ENCODE measurements at places on chromosomes 1 and 21.

DNA sequence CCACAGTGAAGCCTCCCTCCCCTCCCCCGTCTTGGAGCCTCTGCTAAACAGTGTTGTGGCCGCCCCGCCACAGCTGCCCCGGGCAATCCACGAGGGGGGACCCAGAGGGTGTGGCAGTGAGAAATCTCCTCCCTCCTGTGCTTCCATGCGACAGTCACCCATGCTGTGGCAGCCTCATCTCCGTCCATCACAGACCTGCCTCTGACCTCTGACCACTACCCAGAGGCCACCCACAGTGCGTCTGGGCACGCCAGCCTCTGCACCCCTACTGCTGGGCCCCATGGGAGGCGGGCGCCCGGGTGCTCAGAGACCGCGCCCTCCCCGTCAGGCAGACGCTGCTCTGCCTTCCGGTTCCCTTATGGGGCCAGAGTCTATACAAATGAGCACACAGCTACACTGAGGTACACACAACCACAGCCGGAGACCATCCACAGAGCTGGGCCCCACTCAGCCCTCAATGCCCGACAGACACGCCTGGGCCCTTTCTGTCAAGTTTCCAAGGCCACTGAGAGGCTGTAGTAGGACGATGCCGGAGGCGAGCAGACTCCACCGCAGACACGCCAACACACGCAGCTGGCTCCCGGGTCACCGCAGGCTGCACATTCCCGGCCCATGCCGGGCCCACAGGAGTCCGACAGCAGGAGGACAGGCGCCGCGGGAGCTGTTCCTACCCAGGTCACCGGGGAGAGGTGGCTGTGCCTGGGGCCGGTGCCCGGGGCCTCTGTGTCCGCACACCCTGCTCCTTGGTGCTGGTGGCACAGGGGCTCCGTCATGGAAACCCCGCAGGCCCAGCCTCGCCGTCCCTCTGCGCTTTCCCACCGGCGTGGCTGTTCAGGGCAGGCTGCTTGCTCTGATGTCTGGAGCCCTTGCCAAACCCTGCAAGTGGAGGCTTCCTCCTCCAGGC lies 23.9 kb upstream of the TMEM52 start:
- DNase-seq, result no peak

- no peak for DNase-seq
These were observed 21.3 kb upstream of the SARS1 start for GRCh38 chr1:109192433-109192832.

DNA sequence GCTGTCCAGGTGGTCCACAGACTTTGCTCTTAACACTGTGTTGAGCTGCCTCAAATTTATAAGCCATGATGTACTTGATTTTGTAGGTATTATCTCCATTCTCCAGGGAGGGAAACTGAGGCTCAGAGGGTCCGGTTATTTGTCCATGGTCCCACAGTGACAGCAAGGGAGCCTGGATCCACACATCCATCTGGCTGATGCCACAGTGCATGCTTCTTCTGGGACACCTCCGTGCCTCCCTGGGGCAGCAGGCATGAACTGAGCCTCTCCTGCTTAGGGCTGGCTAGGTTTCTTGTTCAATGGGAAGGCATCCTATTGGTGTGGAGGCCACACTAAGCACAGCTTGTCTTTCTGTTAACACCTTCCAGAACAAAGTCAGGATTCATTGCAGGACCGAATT lies 317.3 kb downstream of the AJAP1 start:
- no peak for DNase-seq

DNA sequence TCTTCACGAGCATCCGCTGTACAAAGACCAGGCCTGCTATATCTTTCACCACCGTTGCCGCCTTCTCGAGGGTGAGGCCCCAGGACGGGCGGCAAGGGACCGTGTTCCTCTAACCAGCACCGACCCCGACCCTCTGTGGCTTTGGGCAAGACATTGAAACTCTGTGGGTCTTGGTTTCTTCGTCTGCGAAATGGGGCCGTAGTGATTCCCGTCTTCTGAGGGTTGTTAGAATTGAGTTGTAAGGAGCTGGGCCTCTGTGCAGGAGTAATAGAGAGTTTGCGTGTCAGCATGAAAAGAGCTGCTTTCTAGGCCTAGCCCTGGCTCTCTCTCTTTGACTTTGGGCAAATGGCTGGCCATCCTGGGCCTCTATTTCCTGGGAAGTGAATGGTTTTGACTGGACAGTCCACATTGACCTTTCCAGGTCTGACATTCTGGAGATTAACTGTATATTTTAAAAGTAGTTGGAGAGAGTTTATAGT lies 591 bp downstream of the MRPL37 start:
- no peak for DNase-seq

DNA sequence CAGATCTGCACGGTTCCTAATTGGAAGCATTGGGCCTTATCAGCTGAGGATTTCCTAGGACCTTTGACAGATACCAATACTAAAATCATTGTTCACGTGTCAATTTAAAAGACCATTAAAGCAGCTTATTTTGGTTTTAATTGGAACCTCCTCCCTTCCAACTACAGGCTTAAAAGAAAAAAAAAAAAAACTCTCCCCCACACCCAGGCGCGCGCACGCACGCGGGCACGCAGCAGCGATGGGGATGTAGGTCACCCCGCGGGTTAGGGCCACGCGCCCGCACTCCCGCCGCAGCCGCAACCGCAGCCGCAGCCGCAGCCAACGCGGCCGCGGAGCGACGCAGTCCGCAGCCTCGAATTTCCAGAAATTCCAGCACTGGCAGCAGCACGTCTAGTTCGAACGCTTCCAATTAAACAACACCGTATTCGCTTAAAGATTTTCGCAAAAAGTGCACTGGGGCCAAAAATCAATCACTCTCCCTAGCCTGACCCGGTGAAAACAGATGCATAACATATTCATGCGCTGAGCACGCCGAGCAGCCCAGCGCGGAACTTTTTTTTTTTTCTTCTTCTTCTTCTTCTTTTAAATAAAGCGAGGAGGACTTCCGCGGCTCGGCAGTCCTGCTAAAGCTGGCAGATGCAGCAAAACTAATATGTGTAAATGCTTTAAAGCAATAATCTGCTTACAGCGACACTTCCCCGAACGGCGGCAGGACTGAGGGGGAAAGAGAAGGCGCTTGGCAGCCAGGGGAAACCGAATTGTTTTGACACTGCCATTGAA lies 13.3 kb upstream of the BARHL2 start:
- DNase-seq, result no peak

DNA sequence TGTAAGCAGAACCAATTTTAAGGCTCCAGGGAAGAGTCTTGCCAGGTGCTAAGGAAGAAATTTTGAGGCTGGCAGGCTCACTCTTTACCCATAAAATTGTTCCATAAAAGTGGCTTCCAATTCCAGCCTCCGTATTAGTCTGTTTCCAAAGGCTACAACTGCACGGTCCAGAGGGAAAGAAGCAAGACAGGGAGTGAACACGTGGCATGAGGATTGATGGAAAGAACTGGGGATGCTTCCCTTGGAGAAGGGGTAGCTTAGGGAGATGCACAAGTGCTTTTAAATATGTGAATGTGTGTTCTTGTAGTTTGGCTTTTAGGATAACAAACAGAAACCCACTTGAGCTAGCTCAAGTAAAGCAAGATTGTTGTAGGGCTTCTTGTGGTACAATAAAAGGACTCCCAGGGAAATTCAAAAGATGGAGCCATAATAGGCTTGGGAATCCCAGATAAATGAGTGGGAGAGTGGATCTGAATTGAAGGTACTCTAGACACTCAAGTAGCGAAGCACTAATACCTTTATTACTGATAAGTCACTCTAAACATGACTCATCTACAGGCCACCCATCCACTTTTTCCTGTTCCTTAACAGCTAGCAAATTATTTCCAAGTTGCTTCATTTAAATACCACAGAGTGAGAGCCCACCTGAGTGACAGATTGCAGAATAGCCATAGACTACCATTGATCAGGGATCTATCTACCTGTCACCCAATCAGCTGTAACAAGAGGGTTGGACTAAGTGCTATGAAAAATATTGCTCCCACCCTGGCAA lies 34.8 kb upstream of the NPL start:
- no peak for DNase-seq

GRCh38 chr1:231387770-231388669 lies 34.1 kb downstream of the EGLN1 start:
- DNase-seq, result no peak

GRCh38 chr1:54866801-54867716 lies 19.9 kb downstream of the DHCR24 start:
- no peak for DNase-seq

- DNase-seq, result no peak
These were observed 70.3 kb downstream of the KIF1B start for GRCh38 chr1:10280439-10281350.

DNA sequence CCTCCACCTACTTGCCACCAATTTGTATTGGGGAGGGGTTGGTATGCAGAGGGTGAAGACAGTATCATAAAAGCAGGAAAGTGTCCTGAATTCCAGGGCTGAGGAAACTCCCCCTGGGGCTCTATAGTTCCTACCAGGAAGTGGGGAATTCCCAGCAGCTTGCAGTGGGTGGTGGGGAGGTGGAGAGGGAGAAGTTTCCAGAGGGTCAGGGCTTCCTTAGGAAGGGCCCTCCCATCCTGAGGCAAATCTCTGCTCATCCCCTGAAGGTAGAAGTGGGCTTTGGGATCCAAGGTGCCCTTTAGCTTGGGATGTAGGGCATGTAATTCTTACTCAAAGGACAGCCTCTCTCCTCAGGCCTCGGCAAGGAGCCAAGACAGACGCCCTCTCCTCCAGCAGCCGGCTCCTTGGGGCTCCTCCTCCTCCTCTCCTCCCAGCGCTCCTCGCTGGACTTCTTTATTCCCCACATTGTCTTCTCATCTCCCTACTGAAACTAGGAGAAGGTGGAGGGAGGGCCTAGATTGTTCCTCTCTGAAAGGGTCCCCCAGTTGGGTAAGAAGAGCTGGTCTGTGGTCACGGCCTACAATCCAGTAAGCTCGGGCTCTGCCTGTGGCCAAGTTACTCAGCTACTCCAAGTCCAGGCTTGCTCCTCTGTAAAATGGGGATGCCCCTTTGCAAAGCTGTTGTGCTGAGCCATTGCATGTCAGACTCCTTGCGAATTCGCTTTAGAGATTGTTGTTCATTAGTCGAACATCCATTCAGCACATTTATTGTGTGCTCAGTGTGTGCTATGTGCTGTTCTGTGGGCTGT lies 17.9 kb upstream of the CSF1 start:
- DNase-seq, result no peak

GRCh38 chr1:202291961-202292712 lies 49.6 kb downstream of the UBE2T start:
- DNase-seq, result no peak

- no peak for DNase-seq
These were observed 102.7 kb downstream of the RASAL2 start for GRCh38 chr1:178196631-178197030.

DNA sequence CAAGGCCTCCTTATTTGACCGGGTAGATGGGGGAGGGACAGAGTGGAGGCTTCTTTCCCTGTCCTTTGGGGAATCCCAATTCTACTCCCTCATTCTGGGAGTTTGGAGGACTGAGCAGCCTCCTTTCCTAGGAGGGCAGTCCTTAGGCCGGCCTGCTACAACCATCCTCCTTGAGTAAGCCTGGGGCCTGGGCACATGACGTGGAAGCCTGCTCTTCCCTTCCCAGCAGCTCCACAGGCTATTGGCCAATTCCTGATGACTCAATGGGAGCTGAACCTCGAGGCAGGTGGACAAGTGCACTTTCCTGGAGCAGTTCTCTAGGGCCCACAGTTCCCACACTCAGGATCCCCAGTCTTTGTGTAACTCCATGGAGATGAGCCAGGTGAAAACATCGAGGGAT lies 3.1 kb downstream of the KCNA10 start:
- no peak for DNase-seq

DNA sequence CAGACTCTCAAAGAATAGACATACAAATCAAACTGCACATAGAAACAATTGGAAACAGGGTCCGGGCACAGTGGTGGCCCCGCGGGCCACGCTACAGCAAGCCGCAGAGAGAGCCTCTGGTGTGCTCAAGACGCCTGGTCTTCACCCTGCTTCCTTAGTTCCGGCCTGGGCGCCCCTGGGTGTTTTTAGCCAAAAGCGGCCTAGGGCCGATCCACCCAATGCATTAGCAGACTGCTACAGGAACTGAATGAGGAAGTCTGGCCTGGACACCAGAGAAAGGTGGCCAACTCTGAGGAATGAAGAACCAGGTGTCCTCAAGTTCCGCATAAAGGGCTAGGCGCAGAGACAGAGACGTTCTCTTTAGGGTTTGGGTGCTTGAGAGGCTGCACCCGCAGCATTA lies 1.7 kb downstream of the PRRX1 start:
- no peak for DNase-seq

GRCh38 chr1:151915061-151915686 lies 5.9 kb upstream of the THEM4 start:
- DNase-seq, result no peak

DNA sequence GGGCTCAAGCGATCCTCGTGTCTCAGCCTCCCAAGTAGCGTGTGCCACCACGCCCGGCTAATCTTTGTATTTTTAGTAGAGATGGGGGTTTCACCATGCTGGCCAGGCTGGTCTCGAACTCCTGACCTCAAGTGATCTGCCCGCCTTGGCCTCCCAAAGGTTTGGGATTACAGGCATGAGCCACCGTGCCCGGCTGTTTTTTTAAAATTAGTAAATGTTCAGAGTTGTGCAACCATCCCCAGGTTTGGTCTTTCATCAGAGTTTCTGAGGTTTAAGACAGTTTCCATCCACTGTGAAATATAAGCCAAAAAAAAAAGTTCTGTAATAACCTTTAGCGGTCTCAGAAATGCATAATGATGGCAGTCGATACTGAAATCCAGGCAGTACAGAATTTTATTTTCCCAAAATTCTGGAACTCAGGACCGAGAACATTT lies 550 bp upstream of the SYT11 start:
- DNase-seq, result peak; percentile 46

GRCh38 chr1:236176337-236177336 lies 34.3 kb downstream of the GPR137B start:
- DNase-seq, result no peak

- DNase-seq, result no peak
These were observed 1.2 kb upstream of the PGBD5 start for GRCh38 chr1:230427094-230427876.

GRCh38 chr1:9126511-9126910 lies 2.4 kb downstream of the GPR157 start:
- no peak for DNase-seq

DNA sequence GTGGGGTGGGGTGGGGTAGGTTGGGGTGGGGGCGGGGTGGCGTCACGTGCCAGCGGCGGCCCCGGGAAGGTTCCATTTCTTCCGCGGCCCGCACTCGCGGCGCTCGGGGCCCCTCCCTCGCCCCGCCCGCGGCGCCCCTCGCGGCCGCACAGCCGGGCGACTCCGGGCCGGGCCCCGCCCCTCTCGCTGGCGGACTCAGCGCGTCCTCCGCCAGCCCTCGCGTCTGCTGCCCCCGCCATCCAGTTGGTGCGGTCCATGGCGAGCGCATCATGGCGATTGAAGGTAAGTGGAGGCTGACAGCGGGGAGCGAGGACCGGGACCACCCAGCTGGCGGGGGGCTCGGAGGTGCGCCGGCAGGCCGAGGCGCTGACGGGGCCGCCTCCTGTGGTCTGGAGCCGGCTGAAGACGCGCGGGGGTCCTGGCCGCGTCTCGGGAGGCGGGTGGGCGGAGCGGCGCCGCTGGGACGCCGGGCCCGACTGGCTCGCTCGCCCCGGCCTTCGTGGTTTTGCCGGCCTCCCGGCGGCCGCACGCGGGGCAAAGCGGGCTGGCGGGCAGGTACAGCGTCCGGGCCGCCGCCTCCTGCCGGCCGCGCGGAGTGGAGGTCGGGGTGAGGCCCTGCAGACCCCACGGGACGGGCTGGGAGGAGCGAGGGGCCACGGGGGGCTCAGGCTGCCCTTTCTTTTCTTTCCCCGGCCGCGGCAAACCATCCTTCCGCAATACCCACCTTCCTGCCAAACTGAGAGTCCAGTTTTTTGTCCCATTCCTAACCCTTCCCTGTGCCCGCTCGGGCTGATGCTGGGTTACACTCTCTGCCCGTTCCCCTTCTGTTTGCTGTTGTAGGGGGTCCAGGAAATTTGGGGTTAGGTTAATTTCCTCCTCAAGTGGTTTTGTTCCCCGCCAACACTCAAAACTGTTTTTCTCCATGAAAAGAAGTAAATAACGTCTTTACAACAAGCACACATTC lies at the start of gene SYT14:
TSS of gene SYT14 (plus strand) at position 222 of the 964 bp plus-strand sequence. CDS start at position 270, 48 bp downstream.
- DNase-seq, result peak; percentile 13
